ENCODE measurements at places on chromosomes 5 and 9. TPM values are rescaled to one million over a fixed set of nuclear protein-coding genes. Genes with fewer than 3 reads are reported as not detected.

Gene GMCL2
- total RNA-seq, result not detected

Gene APBA1
- total RNA-seq, result 1.7 TPM

Gene PKD2L2
- total RNA-seq, result not detected

Gene GABBR2
- 0.94 TPM for total RNA-seq

Gene PRLR
- 2.5 TPM for total RNA-seq

Measured in H9 (cell line).